Forelimb muscle (tissue), 1 donor: ENCODE measurements at places on chromosomes 13 and 19.

DNA sequence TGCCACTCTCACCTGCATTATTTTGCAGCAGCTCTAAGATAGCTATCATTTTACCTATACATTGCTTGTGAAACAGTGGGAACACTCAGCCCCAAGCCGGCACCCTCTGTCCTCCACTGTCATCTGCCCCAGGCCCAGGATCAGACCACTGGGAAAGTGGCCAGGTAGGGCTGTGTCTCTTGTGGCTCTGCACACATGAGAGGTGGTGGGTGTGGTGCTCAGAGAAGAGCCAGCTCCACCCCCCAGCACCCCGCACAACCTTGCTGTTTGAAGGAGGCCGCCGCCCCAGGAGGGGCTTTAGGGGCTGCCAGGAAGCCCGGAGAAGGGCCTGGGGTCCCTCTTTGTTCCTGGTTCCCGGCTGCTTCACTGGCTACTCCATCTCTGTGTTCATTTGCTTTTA is 26.6 kb downstream of the PPP1R37 start:
- no peak for DNase-seq

DNA sequence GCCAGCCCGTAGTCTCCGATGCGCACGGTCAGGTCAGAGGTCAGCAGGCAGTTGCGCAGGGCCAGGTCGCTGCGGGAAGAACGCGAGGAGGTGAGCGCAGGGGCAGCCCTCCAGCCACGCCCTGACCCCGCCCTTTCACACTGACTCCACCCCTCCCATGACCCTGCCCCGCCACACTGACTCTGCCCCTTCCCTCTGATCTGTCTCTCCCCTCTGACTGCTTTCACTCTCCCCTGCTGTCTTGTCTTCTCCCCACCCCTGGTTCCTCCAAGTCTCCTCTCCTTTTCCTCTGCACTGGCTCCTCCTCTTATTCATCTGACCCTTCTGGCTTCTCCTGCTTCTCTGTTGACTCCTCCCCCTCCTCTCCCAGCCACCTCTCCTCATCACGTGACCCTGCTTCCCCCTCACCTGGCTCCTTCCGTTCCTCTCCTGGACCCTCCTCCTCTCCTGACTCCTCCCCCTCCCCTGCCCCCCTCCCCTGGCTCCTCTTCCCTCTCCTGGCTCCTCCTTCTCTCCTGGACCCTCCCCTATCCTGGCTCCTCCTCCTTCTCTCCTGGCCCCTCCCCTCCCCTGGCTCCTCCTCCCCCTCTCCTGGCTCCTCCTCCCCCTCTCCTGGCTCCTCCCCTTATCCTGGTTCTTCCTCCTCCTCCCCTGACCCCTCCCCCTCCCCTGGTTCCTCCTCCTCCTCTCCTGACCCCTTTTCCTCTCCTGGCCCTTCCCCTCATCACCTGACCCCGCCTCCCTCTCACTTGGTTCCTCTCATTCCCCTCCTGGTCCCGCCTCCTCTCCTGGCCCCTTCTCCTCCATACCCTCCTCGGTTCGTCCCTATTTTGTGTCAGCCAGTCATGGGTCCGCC is 9.9 kb downstream of the LMTK3 start:
- no peak for DNase-seq

DNA sequence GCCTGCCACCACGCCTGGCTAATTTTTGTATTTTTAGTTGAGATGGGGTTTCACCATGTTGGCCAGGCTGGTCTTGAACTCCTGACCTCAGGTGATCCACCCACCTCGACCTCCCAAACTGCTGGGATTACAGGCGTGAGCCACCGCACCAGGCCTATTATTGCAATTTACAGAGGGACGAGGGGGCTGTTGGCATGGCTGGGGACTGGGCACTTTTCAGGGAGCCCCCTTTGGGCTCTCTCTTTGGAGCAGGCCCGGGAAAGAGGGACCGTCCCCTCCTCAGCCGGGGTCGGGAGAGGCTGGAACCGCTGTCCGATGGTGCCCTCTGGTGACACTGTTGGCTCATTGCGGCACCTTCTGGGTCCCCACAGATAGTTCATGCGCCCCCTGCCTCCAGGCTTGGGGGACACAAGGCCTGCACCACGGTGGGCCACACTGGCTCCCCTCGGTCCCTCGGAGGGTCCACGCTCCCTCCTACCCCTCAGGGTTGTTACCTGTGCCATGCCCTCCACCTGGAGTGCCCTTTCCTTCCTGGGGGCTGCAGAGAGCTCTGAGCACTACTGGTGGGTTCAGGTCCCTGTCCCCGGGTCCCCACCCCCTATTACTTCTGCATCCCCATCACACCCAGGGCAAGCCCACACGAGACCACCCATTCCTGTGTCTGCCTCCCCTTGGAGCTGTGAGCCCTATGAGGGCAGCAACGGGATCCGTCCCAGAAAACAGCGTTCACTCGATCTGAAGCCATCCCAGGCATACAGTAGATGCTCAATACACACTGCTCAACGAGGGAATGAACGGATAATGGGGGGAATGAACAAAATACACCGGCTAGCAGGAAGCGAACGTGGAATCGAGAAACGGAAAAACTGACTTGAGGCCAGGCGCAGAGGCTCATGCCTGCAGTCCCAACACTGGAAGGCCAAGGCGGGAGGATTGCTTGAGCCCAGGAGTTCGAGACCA is 12.5 kb downstream of the FEM1A start:
- no peak for DNase-seq

- DNase-seq, result no peak
Measured at GRCh38 chr19:3506384-3507340, 551 bp downstream of the FZR1 start.

DNA sequence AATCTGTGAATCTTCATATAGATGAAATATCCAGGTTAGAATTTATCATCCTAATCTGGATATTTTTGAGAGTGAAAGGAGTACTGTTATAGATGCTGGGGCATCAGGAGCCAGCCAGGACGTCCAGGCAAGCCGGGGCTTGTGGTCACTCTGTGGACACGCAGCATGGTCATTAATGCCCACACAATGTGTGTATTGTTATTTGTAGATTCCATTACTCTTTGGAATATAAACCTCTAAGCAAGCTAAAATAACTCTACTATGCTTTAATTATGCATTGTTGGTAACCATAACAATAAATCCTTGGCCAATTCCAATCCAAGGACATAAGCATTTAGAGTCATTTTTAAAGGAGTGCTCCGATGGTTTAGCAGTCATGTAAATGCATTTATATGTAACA is 137.9 kb downstream of the TM9SF2 start:
- no peak for DNase-seq

DNA sequence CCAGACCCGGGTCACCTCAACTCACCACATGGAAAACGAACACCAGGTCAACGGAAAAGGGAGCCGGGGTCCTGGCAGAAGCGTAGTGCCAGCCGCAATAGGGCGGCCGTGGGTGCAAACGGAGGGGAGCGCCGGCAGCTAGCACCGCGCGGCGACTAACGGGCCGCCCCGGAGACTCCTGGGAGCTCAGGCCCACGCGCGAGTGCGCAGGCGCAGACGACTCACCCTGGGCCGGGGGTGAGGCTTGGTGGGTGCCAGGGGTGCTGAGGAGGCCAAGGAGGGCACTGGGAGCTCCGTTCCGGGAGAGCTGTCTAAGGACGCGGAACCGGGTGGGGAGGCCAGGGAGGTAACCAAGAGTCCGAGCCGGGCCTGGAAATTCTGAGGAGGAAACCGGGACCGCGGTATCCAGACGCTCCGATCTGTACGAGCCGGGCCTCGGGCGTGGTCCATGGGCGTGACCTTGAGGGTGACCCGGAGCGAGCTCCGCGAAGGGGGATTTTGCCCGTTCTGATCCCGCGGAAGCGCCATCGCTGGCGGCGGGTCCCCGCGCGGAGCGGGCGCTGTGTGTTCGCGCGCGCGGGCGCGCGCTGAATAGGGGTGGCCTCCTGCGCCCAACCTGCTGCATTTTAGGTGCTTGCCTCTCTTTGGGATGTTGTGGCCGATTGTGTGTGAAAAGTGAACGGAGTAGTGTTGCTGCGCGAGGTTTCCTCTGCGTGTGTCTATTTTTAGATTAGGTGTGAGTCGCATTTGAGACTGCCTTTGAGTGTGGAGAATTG is at the start of gene ZNF382:
ZNF382 (plus strand) TSS at position 213 of the 776 bp plus-strand sequence. CDS start 4,602 bp downstream, outside the sequence.
- peak; percentile 34 for DNase-seq

DNA sequence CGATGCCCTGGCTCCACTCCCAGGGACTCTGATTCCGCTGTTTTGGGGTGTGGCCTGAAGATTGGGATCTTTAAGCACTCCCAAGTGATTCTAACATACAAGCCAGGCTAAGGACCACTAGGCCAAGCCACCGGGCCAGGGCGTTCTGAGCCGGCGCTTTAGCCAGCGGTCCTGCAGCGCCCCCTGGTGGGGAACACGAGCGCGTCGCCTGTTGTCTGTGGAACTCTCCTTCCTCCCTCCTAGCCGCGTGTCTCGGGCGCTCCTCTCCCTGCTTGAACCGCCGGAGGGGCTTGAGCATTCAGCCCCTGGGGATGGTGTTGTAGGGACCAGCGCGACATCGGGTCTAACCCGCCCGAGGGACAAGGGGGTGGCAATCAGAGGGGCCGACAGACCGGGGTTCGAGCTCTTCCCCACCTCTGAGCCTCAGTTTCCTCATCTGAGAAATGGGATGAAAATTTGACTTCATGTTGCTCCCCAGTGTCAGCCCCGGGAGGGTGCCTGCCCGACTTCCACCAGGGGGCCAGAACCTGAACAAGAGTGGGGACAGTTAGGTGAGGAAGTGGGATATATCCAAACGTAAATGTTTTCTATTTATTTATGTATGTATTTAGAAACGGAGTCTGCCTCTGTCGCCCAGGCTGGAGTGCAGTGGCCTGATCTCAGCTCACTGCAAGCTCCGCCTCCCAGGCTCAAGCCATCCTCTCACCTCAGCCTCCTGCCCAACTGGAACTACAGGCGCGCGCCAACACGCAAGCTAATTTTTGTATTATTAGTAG is 18.0 kb upstream of the PNMA8B start:
- no peak for DNase-seq

GRCh38 chr13:96503481-96503880 is 413.6 kb downstream of the HS6ST3 start:
- DNase-seq, result no peak

DNA sequence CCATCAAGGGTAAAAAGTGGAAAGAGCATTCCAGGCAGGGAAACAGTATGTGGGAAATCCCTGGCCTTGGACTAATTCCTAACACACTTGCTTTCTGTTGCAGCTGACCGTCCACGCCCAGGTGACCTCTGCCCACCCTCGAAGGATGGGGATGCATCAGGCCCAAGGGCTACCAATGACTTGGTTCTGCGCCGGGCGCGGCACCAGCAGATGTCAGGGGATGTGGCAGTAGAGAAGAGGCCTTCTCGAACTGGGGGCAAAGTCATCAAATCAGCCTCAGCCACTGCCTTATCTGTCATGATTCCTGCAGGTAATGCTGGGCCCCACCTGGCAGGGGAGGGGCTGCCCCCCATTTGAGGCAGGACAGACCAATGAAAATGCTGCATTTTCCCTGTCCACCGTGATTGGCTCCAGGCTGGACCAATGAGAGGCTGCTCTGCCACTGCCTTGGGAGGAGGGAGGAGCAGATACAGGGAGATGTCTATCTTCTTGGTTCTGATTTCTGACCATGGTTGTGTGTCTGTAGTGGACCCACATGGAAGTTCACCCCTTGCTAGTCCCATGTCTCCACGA is 12.6 kb downstream of the DNASE2 start:
- DNase-seq, result no peak

DNA sequence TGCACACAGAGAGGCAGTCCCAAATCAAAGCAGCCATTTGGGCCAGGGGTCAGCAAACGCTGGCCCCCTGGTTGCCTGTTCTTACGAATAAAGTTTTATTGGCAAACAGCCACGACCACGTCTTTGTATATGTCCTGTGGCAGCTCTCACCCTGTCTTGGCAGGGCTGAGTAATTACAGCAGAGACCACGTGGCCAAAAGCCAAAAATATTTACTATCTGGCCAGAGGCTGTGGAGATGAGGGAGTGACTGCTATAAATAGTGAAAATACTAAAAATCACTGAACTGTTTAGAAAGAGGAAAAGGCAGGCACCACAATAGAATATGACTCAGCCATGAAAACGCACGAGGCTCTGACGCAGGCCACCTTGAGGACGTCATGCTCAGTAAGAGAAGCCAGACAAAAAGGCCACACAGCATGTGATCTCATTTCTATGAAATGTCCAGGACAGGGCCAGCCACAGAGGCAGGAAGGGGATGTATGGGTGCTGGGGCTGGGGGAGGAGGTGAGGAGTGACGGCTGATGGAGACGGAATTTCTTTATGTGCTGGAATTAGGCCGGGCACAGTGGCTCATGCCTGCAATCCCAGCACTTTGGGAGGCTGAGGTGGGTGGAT is 29.4 kb downstream of the SMIM24 start:
- DNase-seq, result no peak
